ENCODE measurements at places on chromosomes 13 and 19.

DNA sequence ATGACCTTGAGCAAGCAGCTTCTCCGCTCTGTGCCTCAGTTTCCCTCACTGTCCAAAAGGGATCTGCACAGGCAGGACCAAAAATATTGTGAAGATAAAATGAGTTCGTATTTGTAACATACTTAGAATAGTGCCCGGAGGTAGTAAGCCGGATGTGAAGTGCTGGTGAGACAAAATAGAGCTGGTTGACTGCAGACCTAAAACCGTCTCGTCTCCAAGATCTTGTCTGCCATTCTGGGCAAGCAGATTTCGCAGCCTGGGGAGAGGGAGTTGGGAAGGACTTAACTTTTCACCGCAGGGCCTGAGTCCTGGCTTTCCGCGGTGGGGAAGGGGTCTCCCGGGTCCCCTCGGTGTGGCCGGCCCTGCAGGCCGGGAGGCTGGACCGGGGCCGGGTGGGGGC, 8.2 kb upstream of the BBC3 start:
- no peak for DNase-seq

- no peak for DNase-seq
Measured at GRCh38 chr19:40394816-40395210, 4.8 kb upstream of the HIPK4 start.

DNA sequence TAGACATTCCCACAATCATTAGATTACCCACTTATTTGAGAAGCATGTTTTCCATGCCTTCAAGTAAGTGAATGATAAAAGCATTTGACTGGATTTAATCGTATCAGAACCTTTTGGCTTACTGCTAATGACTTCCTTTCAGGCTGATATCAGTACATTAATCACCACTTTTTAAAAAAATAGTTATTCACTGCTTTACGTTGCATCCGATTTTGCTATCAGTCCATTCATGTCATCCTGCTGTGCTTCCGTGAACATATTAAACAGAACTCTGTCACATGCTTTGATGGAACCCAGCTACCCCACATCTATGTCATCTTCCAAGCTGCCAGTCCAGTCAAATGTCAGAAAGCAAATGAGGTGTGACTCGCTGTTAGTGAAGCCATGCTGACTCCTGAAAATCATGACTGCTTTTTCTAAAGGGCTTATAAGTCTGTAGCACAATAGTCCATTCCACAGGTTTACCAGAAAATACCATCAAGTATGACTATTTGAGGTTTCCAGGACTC, 440.9 kb downstream of the IRS2 start:
- DNase-seq: no peak

DNA sequence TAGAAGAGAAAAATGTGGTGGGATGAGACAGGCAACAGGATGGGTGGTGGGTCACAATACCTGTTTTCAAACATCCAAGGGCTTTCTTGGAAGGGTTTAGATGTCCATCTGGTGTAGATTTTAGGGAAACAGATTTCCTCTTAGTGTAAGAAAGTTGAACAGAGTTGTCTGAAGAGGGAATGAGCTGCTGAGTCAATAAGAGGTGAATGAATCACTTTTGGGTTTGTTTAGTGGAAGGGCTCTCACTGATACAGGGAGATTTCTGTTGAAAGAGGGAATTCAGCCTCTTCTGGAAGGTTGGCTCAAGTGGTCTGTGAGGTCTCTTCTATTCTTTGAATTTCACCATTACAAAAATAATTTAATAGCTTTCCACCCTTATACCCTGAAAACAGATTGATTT, 54.6 kb downstream of the LACC1 start:
- DNase-seq: no peak

DNA sequence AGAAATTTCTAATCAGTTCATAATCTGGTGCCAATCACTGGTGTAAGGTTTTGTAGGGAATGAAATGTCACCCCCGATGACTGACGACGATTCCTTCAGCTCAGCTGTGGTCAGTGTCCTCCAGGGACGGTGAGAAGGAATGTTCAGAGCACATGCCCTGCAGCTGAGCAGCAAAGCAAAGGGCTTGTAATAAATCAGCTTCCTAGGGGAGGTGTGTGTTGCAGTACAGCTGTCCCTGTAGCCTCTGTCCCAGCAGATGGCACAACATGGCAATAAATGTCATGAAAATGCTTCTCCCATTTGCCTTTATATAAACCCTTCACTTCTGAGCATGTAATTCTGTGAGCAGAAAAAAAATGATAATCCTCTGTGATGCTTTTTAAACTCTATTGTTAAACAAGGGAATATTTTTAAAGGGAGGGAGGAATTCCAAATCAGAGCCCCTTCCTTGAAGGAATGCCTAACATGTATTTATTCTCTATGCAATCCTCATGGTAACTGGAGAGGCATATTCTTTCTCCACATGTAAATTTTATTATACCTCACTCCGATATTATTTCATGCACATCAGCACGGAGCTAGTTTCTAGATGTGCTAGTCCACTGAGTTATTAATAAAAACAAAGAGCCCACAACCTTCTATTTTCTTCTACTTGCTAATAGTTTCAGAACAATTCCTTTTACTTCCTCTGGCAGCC, 102.5 kb downstream of the FAM216B start:
- no peak for DNase-seq

DNA sequence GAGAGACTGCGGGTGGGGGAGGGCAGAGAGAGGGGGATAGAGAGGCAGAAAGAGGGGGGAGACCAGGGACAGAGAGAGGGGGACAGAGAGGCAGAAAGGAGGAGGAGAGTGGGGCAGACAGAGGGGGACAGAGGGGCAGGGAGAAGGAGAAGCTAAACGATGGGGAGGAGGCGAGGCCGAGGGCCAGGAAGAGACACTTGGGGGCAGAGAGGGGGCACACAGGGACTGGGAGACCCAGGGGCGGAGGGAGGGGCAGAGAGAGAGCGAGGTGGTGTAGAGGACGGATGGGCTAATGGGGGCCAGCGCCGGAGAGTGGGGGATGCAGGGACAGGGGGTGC, 666 bp downstream of the MEIS3 start:
- no peak for DNase-seq

DNA sequence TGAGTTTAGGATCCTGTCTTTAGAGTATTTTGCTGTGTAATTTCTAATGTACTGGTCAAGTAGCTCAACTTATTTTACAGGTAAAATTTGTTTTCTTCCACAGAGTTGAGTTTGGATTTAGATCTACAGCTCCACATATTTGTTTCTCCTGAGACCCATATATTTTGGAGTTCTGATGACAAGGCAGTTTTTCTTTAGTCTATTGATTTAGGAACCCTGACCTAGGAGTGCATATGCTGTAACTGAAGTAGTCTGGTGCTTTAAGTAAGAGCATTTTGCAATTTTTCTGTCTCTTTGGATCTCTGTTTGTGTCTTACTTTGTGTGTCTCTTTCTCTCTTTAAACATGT, 19.5 kb upstream of the SPRY2 start:
- DNase-seq: no peak

DNA sequence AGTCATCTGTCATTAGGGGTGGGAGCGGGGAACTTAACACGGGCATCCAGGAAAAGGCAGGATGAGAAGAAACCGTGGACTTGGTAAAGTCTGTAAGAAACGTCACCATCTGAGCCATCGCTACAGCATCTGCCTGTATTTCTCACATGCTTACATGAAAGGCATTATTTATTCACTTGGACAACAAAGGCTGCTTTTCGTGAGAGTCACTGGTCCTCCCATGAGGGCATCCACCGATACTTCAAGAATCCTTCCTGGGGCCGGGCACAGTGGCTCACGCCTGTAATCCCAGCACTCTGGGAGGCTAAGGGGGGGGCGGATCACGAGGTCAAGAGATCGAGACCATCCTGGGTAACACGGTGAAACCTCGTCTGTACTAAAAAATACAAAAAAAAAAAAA, 16.1 kb downstream of the ZNF446 start:
- no peak for DNase-seq

DNA sequence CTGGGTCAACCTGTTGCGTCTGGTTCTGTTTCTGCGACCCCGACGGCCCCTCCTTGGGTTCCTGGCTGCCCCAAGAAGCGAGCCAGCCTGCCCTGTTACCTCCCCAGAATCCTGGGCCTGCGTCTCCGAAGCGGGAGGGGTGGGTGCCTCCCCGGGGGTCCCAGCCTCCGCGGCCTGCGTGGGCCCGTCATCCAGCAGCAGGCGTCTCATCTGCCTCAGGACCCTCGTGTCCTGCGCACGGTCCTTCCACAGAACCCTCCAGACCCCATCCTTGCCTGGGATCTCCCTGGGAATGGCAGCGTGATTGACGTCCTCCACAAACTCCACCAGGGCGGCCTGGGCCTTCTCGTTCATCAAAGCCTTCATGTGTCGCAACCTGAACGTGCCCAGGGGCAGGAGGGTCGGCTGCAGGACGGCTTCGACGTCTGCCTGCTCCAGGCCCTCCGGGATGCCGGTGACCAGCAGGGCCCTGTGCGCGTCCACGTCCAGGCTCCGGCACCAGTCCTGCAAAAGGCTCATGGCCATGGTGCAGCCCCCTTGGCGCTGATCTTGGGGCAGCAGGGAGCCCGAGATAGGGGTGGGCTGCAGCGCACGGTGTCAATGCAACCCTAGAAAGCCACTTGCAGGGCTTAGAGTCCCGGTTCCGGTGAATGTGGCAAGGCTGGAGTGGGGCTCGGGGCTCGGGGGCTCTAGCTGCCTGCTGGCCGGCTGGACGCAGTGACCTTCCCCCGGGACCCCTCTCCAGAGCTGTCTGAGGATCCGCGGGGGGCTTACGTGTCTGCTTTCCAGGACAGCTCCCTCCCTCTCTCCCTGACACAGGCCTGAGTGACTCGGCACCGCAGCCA, 504 bp downstream of the PNMA8B start:
- no peak for DNase-seq
